CD4-positive, alpha-beta T cell treated with Interleukin-12 subunit alpha and Interleukin-12 subunit beta, for 1 hour (primary cell): ENCODE measurements at places on chromosomes 5 and 9.

- no peak for DNase-seq
Measured at GRCh38 chr5:38660194-38660668, 103.8 kb upstream of the LIFR start.

DNA sequence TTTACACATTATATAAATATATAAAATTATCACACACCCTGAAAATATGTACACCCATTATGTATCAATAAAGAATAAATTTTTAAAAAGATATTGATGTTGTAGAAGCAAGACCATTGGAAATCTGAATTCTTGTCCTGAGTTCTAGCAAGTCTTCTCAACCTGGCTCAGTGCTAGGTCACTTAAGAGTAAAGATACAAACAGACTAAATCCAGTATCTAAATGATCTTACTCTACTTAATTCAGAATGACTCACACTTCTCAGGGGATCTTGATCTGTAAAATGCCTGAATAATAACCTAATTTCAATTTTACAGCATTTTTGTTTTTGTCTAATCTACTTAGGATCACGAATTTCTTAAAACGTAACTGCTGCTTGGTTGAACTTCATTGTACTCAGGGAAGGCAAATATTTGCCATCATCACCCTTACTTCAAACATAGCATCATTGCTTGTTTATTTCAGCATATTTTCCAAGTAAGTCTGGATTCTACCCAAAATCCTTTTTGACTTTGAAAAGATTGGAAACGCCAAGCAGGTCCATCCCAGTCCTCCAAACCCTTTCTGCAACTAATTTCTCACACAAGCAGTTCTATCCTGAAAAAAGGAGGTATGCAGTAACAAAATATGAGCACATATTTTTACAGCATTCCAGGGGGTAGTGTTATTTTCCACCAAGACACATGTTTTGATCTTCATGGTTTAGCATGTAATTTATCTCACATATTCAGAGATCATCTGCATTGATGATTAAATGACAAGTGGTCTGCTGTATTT, 582.6 kb downstream of the PSAT1 start:
- DNase-seq = no peak

DNA sequence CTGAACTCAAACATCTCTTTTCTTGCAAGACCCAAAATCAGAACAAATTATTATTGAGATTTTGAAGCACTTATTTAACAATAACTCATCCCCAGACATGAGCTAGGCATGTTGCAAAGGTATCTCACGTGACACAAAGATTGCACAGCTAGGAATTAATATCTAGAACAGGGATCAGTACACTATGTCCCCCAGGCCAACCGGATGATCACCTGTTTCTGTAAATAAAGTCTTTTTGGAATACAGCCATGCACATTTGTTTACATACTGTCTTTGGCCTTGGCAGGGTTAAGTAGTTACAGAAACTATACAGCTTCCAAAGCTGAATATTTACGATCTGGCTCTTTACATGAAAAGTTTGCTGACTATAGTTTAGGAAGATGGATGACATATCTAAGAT, 287.7 kb downstream of the ACTL7B start:
- DNase-seq = no peak

DNA sequence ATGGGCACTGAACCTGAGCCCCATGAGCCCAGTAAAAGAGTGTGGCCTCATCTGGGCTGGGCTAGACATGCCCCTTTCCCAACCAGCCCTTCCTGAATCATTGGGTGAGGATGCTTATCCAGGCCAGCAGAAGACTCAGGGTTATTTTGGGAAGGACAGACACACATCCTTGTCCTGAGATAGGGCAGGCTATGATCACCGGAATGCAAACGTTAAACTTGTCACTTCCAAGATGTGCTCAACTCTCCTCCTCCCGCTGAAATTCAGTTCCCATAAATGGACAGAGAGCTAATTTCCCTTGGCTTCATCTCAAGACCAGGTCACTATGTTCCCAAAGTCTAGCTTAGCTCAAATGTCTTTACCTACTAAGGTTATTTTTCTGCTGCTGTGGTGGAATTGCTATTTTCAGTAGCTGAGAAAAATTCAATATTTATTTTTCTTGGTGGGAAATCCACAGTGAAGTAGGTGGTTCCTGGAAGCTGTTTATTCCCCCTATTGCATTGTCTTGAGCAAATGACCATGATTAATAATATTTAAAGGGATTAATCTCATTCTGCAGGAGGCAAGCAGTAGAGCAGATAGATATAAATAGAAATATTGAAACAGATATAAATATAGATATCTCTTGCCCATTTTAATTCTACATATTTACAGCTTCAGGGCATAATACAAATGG, 70.0 kb downstream of the NXNL2 start:
- DNase-seq = no peak

DNA sequence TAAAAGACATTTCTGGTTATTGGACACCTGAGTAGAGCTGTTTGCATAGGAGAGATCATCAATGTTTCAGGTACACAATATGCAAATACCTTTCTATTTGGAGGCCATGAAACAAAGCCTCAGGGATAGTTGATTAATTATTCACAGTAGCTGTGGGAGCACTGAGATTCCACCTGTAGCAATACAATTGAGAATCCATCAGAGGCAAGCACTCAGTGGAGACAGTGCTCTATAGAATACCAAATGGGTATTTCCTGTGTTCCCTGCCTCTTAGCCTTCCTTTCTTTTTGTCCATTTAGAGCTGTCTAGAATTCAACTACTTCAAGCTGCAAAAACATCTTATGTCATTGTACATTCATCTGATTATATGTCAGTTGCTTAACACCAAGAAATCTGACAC, 1754.0 kb upstream of the ACO1 start:
- no peak for DNase-seq

DNA sequence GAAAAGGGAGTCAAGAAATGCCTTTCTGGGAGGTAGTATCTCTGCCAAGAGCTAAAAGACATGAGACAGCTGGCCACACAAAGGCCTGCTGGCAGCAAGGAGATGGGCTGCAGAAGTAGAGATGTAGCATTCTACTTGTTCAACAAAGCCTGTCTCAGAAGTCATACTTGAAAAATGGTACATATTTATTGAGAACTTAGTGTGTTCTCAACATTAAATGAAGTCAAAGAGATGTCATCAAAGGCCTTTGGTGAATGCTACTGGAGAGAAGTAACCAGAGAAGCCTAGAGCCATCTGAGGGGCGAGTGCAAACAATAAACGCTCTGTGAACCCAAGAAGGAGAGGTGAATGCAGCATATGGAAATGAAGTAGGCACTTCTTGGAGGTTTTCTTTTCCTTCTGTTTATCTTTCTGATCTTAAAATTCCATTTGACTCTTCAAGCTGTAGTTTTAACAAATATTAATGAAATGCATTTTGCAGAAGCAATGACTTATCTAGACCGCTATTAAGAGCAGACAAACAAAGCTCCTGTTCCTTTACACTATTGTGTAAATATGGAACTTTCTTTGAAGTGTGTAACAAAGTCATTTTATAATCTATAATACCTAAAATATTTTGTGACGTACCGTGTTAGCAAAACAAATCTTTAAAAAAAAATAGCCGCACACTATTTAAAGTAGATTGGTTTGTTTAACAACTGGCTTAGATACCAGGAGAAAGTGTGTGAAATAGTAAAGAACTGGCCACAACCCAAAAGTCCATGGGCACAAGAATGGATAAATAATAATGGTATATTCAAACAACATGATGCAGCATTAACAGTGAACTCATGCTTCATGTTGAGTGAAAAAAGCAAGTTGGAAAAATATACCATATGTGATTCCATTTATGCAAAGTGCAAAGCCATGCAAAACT, 70.2 kb downstream of the ZNF608 start:
- no peak for DNase-seq

DNA sequence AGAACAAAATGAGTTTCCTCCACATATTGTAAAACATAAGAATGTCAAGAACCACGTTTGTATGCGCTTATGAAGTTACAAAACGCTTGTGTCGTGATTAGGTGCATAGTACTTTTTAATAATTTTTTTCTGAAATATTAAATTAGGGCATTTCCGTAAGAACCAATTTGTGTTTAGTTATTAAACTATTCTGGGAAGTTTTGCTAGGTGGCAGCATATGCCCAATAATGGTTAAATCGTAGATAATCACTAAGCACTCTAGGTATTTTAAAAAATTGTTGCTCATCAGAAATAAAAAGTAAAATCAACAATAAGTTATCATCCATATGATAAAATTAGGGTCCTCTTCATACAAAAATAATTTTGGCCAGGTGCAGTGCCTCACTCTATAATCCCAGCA, 5.4 kb downstream of the SRFBP1 start:
- no peak for DNase-seq

GRCh38 chr5:59555596-59555995, 337.9 kb downstream of the PDE4D start:
- DNase-seq = no peak

GRCh38 chr5:17916446-17916845, 282.2 kb downstream of the TAF11L14 start:
- no peak for DNase-seq

DNA sequence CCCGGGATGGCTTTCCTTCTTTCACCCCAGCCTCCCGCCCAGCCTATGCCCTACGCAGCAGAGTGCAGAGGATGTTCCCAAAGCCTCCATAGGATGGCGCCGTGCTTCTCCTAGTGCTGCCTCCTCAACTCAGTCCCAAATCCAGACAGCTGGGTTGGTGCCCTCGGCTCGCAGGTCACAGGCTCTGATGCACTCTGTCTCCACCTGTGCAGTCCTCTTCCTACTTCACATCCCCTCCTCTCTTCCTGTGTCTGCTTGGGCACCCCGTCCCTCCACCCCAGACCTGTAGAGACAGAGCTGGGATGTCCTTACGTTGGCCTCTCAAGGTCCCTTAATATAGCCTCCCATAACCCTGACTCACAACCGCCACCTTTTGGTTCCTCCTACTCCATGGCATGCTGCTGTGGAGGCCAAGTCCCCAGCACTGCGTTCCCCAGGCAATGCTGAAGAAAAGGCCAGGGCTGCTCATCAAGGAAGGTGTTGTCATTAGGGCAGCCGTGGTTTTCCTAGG, 314.4 kb downstream of the GADD45G start:
- peak; percentile 35 for DNase-seq

GRCh38 chr9:84697509-84698114, 28.1 kb downstream of the NTRK2 start:
- peak; percentile 8 for DNase-seq

GRCh38 chr5:16936150-16936988, at the start of gene MYO10:
TSS of gene MYO10 (minus strand) at chr5:16936288. CDS start at chr5:16935808, 480 bp downstream.
- DNase-seq = peak; percentile 15

GRCh38 chr5:9829621-9830020, 199.5 kb upstream of the TAS2R1 start:
- DNase-seq = no peak

- no peak for DNase-seq
Measured at GRCh38 chr5:99005506-99005905, 76.7 kb upstream of the CHD1 start.

DNA sequence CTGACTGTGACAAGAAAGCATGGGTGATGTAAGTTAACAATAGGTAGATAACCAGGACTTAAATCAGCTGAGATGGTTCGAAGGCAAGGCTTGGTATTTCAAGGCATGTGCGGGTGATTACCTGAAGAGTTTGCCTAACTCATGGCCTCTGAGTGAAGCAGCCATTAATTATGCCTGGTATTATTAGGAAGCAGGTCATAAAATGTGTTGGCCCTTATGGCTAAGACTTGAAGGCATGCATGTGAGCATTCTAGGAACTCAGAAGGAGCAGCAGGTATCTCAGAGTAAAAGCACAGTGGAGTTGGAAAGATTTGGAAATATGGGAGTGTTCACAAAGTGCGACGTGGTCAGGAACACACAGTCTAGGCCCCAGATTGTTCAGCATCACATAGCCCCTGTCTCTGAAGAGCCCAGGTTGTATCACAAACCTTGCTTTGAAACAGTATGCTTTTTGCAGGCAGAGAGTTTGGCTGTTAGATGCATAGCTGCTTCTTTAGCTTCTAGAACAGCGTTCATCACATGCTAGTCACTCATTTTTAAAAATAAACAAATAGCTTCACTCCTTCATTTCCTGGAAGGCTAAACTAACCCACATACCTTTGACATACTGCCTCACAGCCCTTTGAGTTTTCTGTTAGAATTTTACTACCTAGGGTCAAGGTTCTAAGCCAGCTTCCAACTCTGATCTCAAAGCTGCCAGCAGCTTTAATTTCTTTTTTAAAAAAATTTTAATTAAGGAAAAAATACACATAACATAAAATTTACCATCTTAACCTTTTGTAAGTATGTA, 2.1 kb downstream of the HEXB start:
- DNase-seq = no peak

GRCh38 chr5:77356740-77357139, 135.4 kb downstream of the WDR41 start:
- DNase-seq = no peak

DNA sequence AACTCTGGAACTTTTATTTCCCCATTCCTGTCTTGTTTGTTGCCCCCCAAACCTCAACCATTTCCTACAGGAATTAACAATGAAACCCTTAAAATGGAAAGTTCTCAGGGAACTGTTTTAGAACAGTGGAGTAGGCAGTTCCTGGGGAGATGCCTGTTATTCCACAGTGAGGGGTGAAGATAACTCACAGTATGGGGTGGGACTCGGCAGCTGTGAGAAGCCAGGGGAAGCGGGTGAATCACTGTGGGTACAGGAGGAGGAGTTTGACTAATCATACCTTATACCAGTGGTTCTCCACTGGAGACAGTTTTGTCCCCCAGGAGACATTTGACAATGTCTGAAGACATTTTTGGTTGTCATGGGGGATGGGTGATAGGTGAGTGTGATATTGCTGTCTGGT, 36.9 kb upstream of the GLRA1 start:
- DNase-seq = no peak

DNA sequence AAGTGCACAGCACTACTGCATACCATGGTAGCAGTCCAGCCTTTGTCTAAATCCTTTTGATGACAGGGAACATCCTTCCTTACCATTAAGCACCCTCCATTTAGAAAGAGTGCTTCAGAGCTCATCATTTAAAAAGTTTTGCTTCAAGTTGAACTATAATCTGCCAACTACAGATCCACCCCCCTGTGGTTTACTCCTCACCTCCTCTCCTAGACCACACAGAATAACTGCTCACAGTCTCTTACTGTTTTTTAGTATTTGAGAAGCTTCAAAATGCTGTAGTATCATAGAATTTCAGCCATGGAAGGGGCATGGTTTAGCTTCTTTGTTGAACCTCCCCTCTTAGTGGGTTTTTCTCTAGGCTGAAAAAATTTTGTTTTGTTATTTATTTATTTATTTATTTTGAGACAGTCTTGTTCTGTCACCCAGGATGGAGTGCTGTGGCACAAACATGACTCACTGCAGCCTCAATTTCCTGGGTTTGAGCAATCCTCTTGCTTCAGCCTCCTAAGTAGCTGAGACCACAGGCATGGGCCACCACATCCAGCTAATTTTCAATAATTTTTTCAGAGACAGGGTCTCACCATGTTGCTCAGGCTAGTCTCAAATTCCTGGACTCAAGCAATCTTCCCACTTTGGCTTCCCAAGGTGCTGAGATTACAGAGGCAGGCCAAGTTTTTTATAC, 384.3 kb upstream of the RFX3 start:
- DNase-seq = no peak

GRCh38 chr9:20524776-20525175, 97.5 kb downstream of the MLLT3 start:
- no peak for DNase-seq

- no peak for DNase-seq
Measured at GRCh38 chr5:148993283-148993936, 69.5 kb downstream of the SH3TC2 start.
